ENCODE measurements at places on chromosomes 4 and X.
A peak's percentile ranks its signal among the peaks of the same experiment; 100 is the strongest.

GRCh38 chr4:105520819-105521790 lies 31.3 kb upstream of the ARHGEF38 start:
- DNase-seq: peak; percentile 11

GRCh38 chr4:88090898-88091297 lies 67.5 kb downstream of the ABCG2 start:
- DNase-seq: no peak

DNA sequence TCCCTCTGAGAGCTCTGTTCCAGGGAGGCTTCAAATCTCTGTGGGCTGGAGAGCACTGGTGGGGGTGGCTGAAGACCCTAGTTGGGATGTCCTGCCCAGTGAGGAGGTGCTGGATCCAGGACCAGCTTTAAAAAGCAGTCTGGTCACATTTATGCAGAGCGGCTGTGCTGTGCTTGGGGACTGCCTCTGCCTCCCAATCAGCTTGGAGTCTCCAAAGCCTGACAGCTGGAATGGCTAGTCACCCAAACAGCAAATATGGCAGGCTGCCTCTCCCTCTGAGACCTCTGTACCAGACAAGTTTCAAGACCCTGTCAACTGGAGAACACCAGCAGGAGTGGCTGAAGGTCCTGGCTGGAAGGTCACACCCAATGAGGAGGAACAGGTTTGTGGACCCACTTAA lies 848.1 kb upstream of the DIAPH2 start:
- no peak for DNase-seq

DNA sequence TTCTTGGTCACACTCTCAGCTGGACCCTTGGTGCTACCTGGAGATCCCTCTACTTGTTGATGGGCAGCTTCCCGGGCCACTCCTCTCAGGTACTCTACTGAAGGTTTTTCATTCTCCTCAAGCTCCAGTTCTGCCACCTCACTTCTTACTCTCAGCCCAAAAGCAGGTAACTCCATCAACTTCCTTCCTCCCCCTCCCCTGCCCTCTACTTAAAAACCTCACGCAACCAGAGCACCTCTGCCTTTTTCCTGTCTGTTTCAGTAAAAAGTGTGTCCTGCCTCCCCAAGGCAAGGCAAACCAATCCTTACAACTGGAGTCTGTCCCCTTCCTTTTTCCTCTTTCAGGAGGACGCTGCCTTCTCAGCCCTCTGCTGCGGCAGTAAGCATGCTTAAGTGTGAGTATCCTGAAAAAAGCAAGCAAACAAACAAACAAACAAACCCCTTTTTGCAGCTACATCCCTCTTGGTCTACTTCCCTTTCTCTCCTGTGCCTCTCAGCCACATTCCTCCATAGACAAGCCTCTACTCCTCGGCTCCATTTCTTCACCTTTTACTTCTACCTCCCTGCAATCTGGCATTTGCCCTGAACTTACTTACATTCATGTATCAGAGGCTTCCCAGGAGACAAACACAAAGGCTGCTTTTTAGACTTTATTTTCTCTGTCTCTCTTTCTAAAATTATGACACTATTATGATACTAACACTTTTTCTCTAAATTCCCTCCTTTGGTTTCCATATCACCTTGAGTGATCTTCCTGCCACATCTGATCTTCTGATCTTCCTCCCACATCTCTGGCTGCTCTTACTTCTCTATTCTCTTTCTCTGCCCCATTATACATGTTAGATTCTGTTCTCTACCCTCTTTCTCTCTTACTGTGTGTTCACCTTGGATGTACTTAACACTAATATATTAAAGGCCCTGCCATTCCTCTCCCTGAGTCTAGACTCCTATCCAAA lies 5.4 kb downstream of the ALPK1 start:
- DNase-seq: no peak

DNA sequence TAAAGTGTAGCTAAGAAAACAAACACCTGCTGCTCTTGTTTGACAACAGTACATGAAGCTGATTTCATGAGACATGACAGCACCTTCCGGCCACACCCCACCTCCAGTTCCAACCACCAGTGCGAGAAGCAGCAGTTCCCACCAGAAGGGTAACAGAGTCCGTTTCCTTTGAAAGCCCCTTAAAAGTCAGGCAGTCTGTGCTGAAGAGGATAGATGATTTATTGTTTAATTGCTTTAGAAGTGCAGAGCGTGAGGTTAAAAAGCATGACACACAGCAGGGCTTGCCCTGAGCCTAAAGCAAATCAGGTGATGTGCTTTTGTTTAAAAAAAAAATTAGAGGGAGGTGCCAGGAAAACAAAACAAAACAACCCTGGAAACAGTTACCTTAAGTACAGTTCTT lies 82.6 kb downstream of the HADH start:
- DNase-seq: no peak

DNA sequence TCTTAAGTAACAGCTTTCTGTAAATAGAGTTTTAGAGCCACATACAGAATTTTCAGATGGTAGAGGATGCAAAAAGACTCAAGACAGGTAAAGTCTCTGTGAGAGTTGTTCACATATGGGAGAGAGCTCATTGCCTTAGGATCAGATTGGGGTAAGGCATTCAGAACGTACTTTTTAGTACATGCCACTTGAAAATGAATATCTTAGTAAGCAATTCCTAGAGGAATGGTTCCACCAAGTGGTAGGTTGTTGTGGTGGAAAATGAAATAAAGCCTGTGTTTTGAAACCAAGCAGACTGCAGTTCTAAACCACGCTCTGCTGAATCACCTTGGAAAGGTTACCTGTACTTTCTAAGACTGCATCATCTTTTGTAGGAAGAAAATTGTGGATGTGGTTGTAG lies 547.0 kb upstream of the LCORL start:
- DNase-seq: no peak

DNA sequence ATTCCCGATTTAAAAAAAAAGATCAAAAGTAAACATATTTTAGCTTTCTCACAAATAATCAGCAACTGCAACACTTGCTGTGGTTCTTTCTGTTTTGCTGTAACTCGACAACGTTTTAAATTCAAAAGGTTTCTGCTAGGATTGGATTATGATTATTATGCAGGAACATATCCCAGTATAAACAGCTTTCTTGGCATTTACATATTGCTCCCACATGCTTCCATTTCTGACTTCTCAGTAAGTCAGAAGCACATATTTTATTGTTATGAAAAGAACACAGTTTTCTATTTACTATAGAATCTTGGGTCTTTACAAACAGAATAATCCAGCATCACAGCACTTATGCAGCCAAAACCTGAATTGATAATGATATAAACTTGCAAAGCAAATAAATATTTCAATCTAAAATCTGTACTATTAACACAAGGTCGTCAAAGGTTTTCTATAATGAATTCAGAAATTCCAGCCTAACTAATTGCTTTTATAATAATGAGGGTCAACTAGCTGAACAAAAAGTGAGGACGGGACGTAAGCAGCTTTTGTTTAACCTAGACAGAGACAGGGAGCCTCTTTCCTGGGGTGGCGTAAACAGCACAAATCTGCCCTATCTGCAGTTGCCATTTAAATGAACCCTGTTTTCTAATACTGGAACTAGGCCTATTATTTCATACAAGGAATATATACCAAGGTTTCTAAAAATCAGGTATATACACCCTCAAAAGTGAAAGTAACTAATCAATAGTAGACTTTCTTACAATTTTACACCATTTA lies 9.8 kb upstream of the PCDH18 start:
- DNase-seq: no peak

- no peak for DNase-seq
These were observed 15.6 kb downstream of the ALPK1 start for GRCh38 chr4:112312610-112313239.

DNA sequence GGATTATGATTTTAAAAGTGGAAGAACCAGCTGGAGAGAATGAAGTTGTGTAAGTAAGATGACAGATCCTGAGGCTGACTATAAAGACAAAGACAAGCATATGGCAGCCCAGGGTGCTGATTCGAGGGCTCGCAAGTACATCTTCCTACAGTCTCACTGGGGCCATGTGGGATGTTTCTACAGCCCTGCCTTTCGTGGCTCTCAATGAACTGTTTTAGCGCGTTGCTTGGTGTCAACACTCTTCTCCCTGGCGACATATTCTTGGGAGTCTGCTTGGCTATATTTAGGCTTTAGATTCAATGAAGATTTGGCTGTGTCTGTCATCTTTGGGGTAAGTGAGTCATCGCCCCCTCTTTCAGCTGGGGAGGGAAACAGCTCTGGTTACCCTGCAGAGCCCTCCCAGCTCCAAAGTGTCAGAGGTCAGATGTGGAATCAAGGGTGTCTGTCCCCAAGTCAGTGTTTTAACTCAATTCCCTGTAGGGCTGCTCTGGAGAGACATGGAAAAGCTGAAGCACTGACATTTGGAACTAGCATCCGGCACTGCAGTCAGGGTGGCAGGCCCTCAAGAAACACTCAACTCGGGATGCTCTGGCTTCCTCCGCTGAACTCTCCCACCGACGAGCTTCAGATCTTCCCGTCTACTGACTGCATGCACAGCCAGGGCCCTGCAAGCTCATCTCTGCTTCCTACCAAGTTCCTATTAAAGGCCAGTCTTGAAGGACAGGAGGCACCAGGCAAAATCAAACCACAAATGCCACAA lies 65.7 kb downstream of the GATB start:
- no peak for DNase-seq
